ENCODE measurements at places on chromosomes 3 and 15. TPM values are rescaled to one million over a fixed set of nuclear protein-coding genes. Genes with fewer than 3 reads are reported as not detected.

Gene DNAH12
- total RNA-seq: not detected

Gene ATP13A5
- total RNA-seq: not detected

Gene GABRR3
- not detected for total RNA-seq

Gene SYNPR
- not detected for total RNA-seq

Gene CCRL2
- total RNA-seq: 1.3 TPM

Gene FBXO40
- total RNA-seq: not detected

Gene RETNLB
- not detected for total RNA-seq

Gene IMPG2
- 0.14 TPM for total RNA-seq

Gene COL8A1
- not detected for total RNA-seq

Gene ANKRD63
- total RNA-seq: not detected

Gene CEMIP
- 0.04 TPM for total RNA-seq

Gene SAMD7
- not detected for total RNA-seq

Gene SOX14
- not detected for total RNA-seq

Gene IQGAP1
- 334 TPM for total RNA-seq

Gene KIF15
- total RNA-seq: 40.1 TPM

Measured in activated CD4-positive, alpha-beta T cell treated with anti-CD3 and anti-CD28 coated beads for 36 hours (primary cell).